ENCODE measurements at places on chromosomes 7 and 10.

GRCh38 chr7:105131890-105132289 lies 117.9 kb downstream of the KMT2E start:
- no peak for DNase-seq

- DNase-seq = no peak
These were observed 559.8 kb downstream of the ZWINT start for GRCh38 chr10:55801353-55801661.

DNA sequence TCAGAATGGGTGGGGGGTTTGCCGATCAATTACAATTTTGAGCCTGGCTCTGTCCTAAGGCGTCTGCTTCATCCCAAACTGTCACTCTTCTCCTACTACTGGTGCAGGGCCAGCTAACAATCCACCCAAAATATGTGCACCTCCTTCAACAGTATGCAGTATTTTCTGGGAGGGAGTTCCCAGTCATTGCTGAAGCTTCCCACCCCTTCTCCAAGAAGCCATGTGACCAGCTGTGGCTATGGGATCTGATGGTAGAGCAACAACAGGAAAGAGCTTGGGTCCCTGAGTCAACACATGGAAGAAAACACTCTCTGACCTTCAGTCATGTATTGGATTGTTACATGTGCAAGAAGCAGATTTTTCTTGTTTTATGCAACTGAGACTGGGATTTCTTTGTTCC lies 185.7 kb upstream of the GHITM start:
- no peak for DNase-seq

- DNase-seq = no peak
These were observed 49.8 kb downstream of the LMBR1 start for GRCh38 chr7:156843157-156843556.

- DNase-seq = peak; percentile 6
These were observed 1.8 kb downstream of the NPS start for GRCh38 chr10:127550861-127551260.

DNA sequence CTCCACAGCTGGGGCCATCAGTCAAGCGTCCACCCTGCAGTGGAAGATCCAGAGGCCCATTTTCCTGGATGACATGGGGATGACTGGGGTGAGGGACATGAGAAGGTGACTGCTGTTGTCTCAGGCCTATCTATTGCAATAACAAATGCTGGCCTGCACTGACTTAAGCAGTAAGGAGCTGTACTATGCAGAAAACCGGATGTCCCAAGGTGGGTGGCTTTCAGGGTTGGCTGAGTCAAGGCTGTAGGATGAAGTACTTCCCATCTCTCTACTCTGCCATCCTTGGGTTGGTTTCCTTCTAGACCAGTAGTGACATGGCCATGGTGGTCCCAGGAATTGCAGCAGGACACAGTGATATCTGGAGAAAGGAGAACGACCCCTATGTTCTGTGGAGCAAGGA lies 48.1 kb downstream of the NEURL1 start:
- no peak for DNase-seq
